ENCODE measurements at places on chromosomes 1 and 21.

- DNase-seq, result no peak
Measured at GRCh38 chr1:1166642-1167397, 6.9 kb upstream of the TTLL10 start.

DNA sequence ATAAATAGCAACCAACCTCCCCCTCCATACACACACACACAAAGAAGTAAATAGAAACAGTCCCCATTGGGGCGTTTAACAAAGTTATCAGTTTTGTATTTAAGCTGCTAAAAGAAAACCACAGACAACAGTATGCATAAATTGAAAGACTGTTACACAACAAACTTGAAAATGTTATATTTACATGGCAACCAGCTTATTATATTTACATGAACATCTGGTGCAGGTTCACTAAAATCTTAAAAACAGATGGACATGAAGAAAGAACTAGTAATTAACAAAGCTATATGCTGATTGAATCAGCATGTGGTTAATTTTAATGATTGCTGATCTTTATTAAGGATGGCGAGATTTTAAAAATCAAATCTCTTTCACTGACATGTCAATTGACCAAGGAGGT lies 384.7 kb downstream of the LRRIQ3 start:
- DNase-seq, result no peak

DNA sequence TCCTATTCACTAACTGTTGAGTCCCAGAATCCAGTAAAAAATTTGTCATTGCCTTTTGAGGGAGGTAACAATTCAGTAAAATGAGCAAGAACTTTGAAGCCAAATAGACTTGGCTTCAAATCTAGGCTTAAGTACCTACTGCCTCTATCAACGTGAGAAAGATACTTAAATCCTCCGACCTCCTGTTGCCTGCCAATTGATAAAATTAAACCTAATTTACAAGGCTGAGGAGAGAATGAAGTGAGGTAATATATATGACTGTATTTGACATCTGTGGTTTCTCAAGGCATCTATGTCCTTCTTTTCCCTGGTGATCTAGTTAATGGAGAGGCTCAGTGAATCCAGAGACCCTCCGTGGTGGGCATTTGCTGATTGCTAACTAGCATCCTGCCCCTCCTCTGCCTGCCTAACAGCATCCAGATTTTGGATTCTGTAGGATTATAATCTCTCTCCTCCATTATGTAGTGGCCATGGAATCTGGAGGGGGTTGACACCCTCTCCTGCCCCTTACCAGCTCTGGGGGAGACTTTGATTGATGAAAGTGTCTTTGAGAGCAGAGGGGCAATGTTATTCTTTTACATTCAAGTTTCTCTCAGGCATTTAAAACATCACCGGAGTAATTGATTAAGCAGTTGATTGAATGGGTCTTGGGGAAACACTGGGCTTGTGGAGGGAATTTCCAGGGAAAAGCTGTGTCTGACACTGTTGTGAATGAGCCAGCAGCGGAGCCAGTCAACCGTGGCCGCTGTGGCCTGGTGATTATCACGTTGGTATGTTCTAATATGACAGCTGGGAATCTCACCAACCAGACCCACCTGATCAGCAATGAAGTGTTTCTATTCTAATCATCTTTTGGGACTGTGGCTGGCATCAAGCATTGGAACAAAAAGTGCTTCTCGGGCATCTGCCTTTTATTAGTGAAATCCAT lies 140.7 kb upstream of the FAM78B start:
- no peak for DNase-seq

- no peak for DNase-seq
Measured at GRCh38 chr1:223323491-223324484, 40.2 kb downstream of the SUSD4 start.

DNA sequence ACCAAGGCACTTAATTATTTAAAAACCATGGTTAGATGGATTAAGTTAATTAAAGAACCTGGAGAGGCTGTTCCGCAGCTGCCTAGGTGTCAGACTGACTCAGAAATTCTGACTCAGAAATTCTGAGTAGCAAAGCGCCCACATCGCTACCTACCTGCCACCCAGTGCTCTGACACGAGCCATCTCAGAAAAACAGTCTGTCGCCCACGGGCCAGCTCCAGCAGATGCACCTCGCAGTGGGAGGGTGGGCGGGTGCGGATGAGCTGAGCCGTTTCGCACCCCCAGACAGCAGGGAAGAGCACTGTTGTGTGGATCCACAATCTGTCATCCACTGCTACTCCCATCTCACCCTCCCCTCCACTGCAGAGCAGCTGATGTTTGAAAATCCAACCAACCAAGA lies 13.5 kb downstream of the KCNK1 start:
- no peak for DNase-seq
